Neural crest cell (in vitro differentiated cells): ENCODE measurements at places on chromosomes 4 and X.

DNA sequence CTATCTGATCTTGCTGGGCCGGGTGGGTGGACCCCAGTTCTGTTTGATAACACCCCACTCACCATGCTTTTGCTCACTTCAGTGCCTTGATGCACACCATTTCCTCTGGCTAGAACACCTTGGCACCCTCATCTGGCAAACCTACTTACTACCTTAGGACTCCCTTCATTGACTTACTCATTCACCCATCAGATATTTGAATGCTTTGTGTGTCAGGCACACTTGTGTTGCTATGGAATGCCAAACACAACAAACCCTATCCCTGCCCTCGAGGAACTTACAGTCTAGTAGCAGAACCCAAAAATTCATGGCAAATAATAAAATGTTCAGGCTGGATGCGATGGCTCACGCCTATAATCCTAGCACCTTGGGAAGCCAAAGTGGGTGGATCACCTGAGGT lies 13.9 kb downstream of the CCNG2 start:
- no peak for DNase-seq

- DNase-seq, result no peak
Measured at GRCh38 chr4:86106475-86106874, 253.4 kb downstream of the MAPK10 start.

- DNase-seq, result no peak
Measured at GRCh38 chr4:155450676-155451075, 73.9 kb upstream of the MAP9 start.

DNA sequence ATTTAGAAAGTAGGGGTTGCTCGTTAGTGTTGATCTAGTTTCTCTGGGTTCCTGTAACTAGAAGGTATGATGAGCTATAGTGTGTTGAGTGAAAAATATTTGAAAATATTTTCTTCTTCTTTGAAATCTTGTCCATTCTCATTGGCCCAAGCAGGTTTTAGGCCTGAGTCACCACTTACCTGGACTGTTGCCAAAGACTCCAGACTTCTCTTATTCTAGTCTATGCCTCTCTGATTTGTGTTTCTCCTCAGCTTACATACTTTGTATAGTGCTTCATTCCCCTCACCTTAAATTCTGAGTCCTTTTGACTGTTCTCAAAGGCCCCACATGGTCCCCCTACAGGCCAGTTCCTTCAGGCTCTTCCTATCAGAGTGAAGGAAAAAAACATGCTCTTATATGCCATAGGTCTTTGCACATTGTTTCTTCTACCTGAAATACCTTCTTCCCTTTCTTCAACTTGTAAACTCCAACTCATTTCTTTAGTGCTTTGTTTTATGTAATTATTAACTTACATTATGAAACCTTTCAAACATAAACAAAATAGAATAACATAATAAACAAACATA lies 258.2 kb downstream of the PPP1R2C start:
- no peak for DNase-seq

GRCh38 chr4:56321251-56321650 lies 66.0 kb downstream of the AASDH start:
- no peak for DNase-seq

DNA sequence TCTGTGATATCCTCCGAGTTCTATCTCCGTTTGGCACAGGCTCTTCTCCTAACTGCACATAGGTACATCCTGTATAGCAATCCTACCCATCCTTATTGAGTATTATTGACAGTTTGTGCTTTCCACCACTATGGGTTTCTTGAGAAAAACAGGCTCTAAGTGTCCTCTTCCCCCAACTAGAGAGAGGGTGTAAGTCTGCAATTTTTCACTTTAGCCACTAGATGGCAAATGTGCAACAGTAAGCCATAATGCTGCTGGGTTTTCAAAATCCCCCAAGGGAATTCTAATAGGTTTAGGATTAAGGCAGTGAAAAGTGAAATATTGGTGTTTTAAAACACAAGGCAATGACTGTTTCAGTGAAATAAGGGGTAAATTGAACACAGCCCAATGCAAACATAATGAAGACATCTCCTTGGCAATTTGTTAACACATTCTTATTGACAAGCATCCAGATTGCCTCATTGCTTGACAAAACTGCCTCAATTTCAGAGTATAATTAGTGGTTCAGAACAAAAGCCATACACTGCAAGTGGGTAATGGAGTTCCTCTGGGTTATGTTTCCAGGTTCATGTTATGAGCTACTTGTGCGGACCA lies 239.0 kb upstream of the HTR2C start:
- DNase-seq, result no peak
